ENCODE measurements at places on chromosomes 1 and 21.

- DNase-seq, result peak; percentile 74
These were observed 414.0 kb downstream of the PRDM2 start for GRCh38 chr1:14113841-14114567.

GRCh38 chr21:45168522-45168921, 94.1 kb downstream of the ADARB1 start:
- no peak for DNase-seq

DNA sequence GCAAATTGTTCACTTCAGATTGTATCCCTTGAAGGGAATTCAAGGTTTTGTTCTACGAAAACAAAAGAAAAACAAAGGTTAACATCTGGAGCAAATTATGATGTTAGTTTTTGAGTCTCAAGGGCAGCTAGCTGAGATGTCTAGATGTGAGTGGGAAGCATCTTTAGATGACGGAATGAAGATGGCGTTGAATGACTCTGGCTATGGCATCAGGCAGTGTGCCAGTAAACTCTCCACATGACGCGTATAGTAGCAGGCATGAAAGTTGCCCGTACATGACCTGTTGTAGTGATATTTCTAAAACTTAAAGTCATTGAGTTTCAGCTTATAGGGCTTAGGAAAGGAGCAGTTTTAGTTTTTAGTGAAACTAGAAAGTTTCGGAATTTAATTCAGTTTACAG, 12.3 kb upstream of the SDC3 start:
- no peak for DNase-seq

DNA sequence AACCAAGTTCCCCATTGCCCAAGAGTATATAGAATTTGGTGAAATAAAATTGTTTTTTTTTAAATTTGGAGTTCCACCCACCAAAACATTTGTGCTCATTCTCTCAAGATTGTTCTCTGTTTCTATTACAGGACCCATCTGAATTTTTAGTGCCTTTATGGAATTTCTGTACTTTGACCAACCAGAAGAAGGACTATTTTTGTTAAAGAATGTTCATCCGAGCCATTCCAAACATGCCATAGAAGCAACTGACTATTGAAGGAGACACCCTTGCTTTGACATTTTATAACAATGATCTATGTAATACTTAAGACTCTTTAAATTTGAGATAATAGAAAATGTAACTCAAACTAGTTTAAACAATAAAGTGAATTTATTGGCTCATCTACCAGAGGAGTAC, 655.7 kb upstream of the ADAMTS5 start:
- DNase-seq, result no peak

DNA sequence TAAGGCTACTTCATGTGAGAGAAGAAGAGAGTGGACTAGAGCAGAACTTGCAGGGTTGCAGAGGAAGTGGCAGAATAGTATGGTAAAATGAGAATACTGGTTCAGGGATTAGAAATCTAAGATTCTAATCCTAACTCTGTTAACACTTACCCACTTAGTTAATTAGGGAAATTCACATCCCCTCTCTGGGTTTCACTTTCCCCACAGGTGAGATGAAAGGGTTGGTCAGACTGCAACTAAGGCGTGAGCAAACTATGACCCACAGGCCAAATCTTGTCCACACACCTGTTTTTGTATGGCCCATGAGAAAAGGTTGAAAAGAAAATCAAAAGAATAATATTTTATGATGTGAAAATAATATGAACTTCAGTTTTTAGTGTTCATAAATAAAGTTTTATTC, 117.5 kb downstream of the MACF1 start:
- peak; percentile 39 for DNase-seq

- no peak for DNase-seq
These were observed 32.2 kb downstream of the BATF3 start for GRCh38 chr1:212667223-212668139.

- peak; percentile 26 for DNase-seq
These were observed 259.3 kb upstream of the CACYBP start for GRCh38 chr1:174740249-174740968.

DNA sequence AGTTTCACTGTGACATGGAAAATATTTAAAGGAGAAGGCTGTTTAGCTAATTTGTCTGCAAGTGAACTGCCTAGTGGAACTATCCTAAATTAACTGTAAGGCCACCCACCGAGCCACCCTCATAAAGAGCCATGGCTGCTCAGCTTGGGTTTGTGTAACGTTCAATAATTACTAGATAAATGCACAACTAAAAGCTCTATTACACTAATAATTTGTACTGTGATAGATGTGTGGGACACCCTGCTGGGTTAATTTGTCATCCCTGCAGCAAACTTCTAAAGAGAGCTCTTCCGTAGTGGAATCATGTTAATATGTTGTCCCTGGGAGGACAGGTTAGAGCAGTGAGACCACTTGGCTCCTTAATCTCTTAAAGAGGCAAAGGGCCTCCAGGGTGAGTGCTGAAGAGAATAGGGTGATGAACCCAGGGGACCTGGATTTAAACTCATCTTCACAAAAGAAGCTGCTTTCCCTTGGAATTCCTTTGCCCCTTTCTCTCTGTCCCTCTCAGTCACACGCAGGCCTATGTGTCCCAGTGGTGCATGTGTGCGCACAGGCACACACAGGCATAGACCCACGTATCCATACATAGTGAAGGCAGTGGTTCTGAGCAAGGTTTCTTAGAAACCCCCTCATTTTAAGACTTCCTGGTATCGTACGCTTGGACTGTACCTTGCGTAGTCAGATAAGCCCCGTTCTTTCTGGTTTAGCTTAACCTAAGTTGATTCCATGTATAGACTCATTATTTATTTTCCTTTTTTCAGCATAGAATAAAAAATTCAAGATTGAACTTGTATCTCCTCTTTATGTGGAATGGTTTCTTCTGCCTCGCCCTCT, 310.3 kb downstream of the NFIA start:
- DNase-seq, result no peak

GRCh38 chr1:89532228-89532627, 7.6 kb downstream of the LRRC8B start:
- DNase-seq, result no peak

DNA sequence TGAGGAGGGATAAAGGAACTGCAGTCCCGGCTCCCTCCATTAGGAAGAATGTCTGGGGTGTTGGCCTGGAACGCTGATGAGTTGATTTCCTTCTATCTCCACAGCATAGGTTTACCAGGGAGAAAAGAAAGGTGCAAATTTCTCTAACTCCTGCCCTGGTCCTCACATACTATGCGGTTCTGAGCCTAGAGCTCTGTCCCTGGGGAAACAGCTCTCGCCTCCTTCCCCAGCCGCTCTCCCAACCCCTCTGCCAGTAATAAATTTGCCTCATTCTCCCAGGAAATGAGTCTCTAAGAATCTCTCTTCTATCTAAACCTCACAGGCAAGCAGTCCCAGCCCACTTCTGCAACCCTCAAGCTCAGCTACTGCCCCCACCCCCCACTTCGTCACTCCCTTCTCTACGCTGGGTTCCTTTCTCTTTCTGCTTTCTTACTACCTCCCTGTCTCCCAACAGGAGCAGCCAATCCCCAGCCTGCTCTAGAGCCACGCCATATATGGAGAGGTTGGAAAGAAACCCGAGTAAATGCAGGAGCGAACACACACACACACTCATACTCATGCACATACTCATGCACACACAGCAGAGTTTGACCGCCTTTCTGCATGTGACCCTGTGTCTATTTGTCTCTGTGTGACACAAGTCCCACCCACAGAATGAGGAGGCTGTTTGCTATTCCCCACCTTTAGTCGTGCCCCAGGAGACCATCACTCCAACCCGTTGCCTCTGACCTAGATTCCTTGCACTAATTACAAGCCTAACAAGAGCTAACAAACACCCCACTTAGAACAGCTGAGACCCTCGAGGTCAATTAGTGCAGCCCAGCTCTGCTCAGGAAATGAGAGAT, 13.4 kb downstream of the PLEKHO1 start:
- DNase-seq, result no peak

DNA sequence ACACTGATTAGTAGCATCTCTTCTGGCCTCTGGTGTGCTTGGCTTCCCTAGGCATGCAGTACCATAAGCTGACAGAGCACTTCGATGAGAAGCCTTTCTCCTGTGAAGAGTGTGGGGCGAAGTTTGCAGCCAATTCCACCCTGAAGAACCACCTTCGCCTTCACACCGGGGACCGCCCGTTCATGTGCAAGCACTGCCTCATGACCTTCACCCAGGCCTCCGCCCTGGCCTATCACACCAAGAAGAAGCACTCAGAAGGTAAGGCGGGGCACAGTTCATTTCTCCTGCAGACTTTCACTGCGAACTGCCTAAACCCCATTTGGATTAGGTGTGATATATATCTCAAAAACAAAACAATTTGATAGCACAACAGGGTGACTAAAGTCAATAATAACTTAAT, 50.4 kb upstream of the EPHA8 start:
- DNase-seq, result no peak

GRCh38 chr1:165352442-165353293, 3.8 kb downstream of the LMX1A start:
- no peak for DNase-seq

DNA sequence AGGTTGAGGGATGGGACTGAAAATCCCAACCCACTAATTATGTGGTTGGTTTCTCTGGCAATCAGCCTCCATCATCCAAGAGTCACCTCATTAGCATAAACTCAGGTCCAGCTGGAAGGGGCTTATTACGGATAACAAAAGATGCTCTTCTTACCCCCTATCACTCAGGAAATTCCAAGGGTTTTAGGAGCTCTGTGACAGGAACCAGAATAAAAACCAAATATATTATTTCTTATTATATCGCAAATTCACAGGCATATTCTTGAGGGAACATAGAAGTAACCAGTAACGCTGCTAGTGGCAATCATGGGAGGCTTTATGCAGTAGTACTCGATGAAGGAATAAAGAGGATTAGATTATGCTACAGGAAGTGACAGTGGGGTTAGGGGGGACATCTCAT, 59.7 kb downstream of the ATF6 start:
- no peak for DNase-seq

DNA sequence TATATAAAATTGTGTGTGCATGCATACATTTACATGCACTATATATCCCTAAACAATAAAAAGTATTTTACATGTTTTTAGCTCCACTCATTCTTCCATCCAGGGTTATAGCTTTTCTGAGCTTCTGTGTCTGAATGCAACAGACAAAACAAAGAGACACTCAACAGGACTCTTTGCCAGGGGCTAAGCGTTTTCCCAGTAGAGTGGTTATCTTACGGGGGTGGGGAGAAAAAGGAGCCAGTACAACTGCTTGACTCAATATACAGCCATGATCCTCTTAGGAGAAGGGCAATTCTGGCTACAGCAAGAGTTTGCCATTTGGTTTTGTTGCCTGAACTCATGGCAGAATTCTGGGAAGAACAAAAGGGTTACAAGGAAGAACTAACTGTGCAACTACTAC, 14.6 kb upstream of the PPP2R5A start:
- no peak for DNase-seq

DNA sequence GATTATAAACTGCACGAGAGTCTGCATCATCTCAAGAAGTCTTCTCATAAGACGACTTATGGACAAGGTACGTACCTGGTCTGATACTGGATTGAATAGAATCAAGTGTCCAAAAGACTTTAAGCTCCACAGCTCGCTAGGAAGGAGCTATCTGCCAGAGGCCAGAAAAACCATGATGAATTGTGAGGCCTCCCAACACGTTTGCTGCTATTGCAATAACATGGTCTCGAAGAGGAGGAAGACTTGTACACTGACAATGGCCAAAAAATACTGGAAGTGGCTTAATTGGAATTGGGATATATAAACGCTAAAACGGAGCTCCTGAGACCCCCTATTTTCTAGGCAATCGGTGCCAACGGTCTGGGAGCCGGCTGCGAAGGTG, 534 bp downstream of the DNAJC28 start:
- no peak for DNase-seq

DNA sequence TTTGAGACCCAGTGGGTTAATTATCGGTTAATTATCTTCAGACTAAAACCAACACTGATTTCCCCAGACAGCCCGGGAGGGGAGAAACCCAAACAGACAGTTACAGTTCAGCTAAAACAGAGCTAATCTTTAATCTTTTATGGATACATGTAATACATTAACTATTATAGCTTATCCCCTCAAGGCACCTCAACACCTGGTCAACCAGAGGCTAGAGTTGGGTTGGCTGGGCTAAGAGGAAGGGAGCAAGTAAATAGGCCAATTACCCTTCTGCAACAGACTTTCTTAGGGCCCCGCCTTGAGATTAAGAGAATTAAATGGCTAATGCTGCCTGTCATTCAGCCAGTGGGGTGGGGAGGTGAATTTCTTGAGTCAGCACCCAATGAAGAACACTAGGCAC, 6.6 kb upstream of the MED18 start:
- DNase-seq, result no peak

- no peak for DNase-seq
These were observed 1588.9 kb downstream of the KCNT2 start for GRCh38 chr1:195019385-195019784.

- no peak for DNase-seq
These were observed 343.8 kb downstream of the KCNH1 start for GRCh38 chr1:210790196-210790595.

DNA sequence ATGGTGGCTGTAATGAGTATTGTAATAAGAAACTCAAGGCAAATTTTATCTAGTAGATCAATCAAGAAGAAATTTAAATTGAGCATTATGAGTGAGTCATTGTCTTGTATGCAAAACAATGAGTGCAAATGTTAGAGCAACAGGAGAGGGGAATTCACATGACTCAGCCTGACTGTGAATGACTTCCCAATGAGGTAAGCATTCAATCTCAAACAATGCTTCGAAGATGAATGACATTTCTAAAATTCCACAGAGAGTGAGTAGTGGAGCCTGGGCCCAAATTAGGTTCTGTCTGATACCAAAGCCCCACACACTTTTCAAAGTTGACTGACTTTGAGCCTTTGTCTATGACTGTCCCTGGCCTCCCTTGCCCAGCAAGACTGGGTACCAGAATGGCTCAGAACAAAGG, 738.0 kb downstream of the PTPRU start:
- DNase-seq, result no peak

DNA sequence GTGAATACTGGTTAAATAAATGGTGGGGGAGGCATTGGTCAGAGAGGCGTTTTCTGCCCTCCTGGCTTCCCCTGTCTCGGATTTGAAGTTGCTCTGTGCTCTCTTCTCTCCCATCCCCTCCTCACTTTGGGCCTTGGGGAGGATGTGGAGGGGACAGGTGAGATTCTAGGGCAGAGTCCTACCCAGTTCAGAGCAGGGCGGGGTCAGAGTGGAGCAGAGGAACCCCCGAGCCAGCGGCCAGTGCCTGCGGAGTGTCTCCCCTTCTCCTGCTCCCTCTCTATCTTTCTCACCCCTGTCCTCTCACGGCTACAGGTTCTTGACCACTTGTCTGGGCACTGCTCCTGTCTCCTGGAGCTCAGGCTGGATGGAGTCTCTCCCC, 8.1 kb downstream of the KNCN start:
- DNase-seq, result no peak

GRCh38 chr1:18927082-18927653, 24.8 kb upstream of the ALDH4A1 start:
- peak; percentile 83 for DNase-seq

DNA sequence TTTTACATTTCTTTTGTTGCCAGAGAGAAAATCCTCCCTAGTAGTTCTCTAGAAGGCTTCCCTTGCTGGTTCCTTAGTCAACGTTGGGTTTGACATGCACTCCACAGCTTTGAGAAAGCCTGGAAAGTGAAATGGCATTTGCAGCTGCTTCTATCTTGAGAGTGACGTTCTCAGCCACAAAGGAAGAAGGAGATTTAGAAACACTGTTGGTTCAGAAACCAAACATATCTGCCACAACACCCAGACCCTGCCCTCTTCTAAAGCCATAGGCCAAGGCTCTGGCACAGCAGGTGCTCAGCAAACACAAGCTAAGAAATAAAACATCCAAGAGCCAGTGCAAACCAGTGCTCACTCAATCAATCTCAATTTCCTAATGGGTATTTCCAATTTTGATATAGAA, 121.4 kb downstream of the CCDC185 start:
- DNase-seq, result peak; percentile 49

All from MM.1S (cell line).